Spleen (tissue), 13 donors: ENCODE measurements at places on chromosomes 2 and 18. TPM values are rescaled to one million over a fixed set of nuclear protein-coding genes. Genes with fewer than 3 reads are reported as not detected.

DNA sequence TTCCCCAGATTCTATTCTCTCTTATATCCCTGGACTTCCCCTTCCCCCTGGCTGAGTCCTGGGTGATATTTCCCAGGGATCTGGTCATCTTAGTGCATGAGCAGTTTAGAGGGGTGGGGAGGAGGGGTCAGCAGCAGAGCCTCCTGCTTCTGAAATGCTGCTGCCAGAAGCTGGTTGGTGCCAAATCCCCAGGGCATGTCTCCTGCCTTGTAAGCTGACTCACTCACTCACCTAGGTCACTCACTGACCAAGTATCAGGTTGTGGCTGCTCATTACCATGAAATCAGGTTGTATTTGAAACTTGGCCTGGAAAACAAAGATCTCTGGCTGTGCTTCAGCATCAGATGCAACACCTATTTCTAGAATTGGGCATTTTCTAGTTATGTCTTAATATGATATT, 14.3 kb downstream of the GPR39 start:
- no peaks in the 10 kb centered on the region for H3K27me3 ChIP-seq
- no peaks in the 10 kb centered on the region for H3K4me1 ChIP-seq
- no peak overlapping the region for H3K4me3 ChIP-seq
- no peak overlapping the region for H3K27ac ChIP-seq
- H3K36me3 ChIP-seq = no peaks in the 10 kb centered on the region

- peaks cover 15% of the 10 kb centered on the region for H3K4me1 ChIP-seq
- peak overlapping the region; percentile 67 for H3K4me3 ChIP-seq
- no peak for DNase-seq
- H3K27ac ChIP-seq = peak overlapping the region; percentile 87
Measured at GRCh38 chr2:226030369-226030768, 630.9 kb downstream of the NYAP2 start.

- no peaks in the 10 kb centered on the region for H3K27me3 ChIP-seq
- peaks cover 48% of the 10 kb centered on the region for H3K36me3 ChIP-seq
- no peak for DNase-seq
- H3K4me3 ChIP-seq = no peak overlapping the region
- no peak overlapping the region for H3K27ac ChIP-seq
Measured at GRCh38 chr2:88747990-88748389, 56.5 kb downstream of the RPIA start.

CCL20 gene
- not detected for total RNA-seq

GRCh38 chr2:2610751-2611150, 279.7 kb upstream of the MYT1L start:
- no peaks in the 10 kb centered on the region for H3K36me3 ChIP-seq
- H3K4me3 ChIP-seq = no peak overlapping the region
- no peaks in the 10 kb centered on the region for H3K27me3 ChIP-seq
- DNase-seq = no peak

FBXO36 gene
- total RNA-seq = 1.4 TPM

DNA sequence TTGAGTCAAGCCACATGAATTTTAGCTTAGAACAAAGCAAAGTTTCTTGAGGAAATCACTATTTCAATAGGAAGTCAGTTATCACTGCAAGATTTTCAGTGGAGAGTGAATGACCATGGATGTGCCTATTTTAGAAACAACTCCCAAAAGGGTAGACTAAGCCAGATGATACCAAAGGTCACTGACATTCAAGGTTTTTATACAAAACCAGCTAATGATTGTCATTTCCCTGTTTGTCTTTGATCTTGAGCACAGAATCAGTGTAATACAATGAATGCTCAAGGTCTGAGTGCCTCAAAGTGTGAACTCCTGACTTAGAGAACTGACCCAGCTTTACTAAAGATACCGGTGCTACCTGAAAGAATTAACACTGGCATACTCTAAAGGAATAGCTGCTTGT, 60.5 kb downstream of the CDH2 start:
- H3K27me3 ChIP-seq = no peaks in the 10 kb centered on the region
- H3K36me3 ChIP-seq = no peaks in the 10 kb centered on the region
- no peak overlapping the region for H3K27ac ChIP-seq
- H3K4me1 ChIP-seq = no peaks in the 10 kb centered on the region

GRCh38 chr18:32760391-32760790, 12.4 kb downstream of the KLHL14 start:
- H3K27ac ChIP-seq = peak overlapping the region; percentile 56
- H3K36me3 ChIP-seq = no peaks in the 10 kb centered on the region
- H3K4me3 ChIP-seq = no peak overlapping the region
- no peaks in the 10 kb centered on the region for H3K27me3 ChIP-seq
- peak; percentile 87 for DNase-seq

ACMSD gene
- total RNA-seq = not detected
